ENCODE measurements at places on chromosomes 1 and 21.

DNA sequence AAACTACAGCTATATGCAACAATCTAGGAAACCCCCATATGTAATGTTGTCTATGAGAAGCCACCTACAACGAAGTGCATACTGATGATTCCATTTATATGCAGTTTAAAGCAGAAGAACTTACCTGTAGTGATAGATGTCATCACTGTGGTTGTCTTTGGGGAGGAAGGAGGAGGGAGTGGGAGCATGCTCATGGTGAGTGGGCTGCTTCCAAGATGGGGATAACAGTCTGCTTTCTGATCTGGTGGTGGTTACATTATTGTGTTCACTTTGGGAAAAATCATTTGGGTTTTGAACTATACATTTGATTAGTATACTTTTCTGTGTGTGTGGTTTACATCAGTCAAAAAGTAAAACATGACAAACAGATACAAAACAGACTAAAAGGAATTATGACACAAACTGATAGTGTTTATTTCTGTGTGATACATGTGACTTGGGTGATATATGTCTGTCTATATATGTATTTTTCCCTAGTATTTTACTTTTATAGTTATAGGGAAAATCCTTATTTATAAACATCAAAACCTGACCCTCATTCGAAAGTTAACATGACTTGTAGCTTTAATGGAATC, 184.7 kb downstream of the VPS13D start:
- DNase-seq = no peak

DNA sequence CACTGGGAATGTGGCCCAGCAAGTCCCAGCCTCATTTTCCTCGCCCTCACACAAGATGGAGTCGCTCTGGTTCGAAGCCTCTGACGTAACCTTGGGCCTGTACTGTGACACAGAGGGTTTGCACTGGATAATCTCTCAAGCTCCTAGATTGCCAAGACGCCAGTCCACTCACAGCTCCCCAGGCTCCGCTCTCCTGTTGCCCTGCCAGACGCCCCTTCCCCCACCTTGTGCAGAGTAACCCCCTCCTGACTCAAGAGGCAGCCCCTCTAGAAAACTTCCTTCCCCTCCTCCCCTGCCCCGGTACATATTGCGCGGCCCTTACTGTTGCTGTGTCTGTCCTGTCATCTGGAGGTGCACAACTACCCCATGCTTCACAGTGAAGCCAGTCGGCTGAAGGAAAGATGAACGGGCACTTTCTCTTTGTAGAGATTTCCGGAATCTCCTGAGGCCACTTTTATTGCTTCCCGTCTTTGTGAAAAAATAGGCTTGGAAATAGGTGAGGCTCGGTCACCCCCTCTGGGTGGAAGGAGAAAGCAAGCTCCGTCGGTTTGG, 981 bp upstream of the KIAA1614 start:
- DNase-seq = no peak

- no peak for DNase-seq
Observed at GRCh38 chr1:150753416-150753815, 12.2 kb downstream of the CTSS start.

DNA sequence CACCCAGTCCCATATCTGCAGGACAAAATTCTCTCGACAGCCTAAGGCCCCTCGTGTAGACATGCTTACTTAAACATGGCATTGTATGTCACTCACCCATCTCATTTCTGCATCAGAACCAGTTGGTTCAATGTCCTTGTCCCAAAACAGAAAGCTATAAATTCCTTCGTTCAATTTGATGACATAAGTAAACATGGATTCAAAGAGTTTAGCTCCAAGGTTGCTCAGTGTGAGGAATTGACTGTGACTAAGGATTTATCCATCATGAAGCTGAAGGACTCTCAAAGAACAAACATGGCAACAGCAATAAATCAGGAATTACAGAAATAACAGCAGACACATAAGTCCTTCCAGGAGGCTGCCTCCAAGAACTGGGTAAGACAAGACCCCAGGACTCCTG, 237.2 kb downstream of the TOMM20 start:
- DNase-seq = no peak

DNA sequence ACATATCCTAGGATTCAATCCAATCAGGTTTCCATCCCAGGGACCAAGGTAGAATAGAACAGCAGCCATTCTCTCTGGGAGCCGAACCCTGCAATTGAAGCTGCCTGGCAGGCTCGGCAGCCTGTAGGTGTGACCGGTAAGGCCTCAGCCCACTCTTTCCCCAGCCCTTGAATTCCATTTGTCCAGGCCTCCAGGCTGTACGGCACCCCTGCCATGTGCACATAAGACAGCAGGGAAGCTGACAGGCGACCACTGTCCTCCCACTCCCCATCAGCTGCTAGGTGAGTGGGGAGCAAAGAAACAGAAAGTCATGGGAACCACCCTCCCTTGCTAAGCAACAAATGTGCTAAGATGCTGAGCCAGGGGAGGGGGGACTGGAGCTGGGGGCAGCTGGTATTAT, 23.0 kb downstream of the OPTC start:
- DNase-seq = no peak

DNA sequence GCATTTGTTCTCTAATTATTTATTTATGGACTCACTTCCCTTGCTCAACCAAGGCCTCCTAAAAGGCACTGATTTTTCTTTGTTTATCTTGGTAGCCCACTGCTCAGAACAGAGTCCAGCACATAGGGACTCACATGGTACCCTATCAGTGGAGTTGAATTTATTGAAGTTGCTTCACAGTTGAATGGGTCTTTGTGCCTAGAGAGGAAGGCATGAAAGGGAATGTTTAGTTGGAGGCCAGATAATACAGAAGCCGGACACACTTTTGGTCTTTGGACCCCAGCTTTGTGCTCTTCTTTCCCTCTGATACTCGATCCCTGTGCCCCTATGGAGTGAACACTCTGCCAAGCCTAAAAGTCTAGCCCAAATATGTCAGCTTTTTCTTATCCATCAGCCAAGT, 429.0 kb downstream of the PRDM2 start:
- DNase-seq = no peak
